Pulmonary artery endothelial cell (primary cell): ENCODE measurements at places on chromosomes 12 and 14. TPM values are rescaled to one million over a fixed set of nuclear protein-coding genes. Genes with fewer than 3 reads are reported as not detected.

The INHBC gene
- total RNA-seq = not detected in 2 replicates

The WNT5B gene
- total RNA-seq = 0.14 TPM in 1 of 2 replicates, not detected in the other

- DNase-seq = peak; percentile 72
Observed at GRCh38 chr12:75706786-75707605, 195.6 kb upstream of the KRR1 start.

GRCh38 chr14:44149597-44149996, 357.5 kb downstream of the FSCB start:
- no peak for DNase-seq

- DNase-seq = no peak
Observed at GRCh38 chr14:22384167-22384549, 204.9 kb downstream of the DAD1 start.

GRCh38 chr14:91649930-91650329, 82.0 kb downstream of the CATSPERB start:
- DNase-seq = peak; percentile 27
